ENCODE measurements at places on chromosomes 16 and 17.

DNA sequence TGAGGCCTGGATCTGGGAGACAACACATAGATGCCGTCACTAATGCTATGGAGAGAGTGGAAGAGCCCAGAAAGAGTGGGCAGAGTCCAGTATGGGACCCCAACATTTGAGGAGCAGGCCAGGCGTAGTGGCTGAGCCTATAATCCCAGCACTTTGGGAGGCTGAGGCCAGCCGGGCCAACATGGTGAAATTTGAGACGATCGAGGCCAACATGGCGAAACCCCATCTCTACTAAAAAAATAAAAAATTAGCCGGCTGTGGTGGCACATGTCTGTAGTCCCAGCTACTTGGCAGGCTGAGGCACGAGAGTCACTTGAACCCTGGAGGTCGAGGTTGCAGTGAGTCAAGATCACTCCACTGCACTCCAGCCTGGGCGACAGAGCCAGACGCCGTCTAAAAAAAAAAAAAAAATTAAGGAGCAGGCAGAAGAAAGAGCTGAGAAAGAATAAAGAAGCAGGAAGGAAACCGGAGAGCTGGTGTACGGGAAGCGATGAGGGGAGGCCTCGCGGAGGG is 6.0 kb upstream of the DNAI2 start:
- no peak for DNase-seq

- DNase-seq = no peak
Measured at GRCh38 chr17:2084036-2084765, 29.3 kb downstream of the HIC1 start.

DNA sequence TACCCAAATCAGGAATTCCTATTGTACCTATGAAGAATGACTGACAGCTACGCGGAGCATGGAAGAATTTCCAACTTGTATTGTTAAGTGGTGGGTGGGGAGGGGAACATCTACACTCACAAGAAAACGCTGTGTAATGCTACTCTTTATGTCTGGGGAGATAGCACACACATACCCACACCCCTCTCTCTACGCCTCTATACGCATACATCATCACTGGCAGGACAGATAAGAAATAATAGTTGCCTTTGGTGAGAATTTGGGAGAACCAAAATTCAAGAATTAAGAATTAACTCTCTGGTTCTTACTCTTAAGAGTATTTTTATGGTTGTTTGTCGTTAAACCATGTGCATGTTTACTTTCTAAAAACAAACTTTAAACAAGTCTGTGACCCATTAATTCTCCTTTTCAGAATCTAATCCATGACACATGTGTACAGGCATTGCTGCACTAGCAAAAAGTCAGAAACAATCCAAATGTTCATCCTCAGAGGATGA is 33.9 kb downstream of the CREBBP start:
- no peak for DNase-seq

GRCh38 chr16:49788986-49789385 is 66.9 kb downstream of the ZNF423 start:
- DNase-seq = no peak

- DNase-seq = no peak
Measured at GRCh38 chr16:794853-795466, 5.6 kb downstream of the GNG13 start.

- no peak for DNase-seq
Measured at GRCh38 chr16:20931066-20931600, 30.6 kb downstream of the LYRM1 start.

GRCh38 chr17:42340691-42341127 is 47.5 kb downstream of the STAT3 start:
- no peak for DNase-seq

GRCh38 chr16:65415460-65415859 is 293.6 kb upstream of the CDH11 start:
- DNase-seq = no peak

DNA sequence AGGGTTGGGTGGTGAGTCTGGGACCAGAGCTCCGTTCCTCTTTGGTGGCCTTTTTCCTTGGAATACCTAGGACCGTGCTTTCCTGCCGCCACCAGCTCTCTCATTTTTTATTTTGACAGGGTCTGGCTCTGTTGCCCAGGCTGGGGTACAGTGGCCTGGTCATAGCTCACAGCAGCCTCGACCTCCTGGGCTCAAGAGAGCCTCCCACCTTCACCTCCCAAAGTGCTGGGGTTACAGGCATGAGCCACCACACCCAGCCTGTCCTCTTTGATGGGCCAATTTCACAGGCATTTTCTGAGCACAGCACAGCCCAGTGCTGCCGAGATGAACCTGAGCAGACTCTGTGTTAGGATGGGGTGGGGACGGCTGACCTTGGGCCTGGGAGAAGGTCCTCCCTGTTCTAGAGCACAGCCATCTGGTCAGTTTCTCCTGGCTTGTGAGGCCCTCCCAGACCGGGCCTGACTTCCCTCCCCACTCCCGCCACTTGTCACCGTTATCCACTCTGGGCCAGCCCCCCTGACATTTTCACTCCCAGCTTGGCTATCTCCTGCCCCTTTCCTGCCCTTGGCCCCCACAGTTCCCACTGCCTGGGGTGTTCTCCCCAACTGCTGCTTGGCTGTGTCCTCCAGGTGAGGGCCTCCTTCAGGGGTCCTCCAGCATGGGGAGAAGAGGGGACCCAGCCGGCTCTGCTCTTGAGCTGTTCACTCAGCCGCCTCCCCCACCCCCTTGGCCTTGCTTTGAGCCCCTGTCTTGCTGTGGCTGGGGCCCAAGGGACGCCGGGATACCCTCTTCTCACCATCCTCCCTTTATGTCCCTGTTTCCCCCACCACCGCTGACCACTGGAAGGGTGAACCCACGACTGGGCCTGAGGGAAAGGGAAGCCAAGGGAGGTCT is 5.0 kb downstream of the ADCY7 start:
- DNase-seq = no peak

DNA sequence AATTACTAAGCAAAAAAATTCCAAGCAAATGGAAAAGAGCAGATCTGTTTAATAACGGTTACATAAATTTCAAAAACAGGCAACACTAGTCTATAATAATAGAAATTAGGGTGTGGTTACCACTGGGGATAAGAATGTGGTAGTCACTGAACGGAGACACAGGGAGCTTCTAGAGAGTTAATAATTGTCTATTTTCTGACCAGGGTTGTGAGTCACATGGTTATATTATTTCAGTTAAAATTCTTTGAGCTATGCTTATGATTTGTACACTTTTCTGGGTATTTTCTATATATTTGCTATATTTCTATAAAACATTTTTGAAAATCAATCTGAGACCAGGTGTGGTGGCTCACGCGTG is 433.9 kb upstream of the MAF start:
- DNase-seq = no peak

DNA sequence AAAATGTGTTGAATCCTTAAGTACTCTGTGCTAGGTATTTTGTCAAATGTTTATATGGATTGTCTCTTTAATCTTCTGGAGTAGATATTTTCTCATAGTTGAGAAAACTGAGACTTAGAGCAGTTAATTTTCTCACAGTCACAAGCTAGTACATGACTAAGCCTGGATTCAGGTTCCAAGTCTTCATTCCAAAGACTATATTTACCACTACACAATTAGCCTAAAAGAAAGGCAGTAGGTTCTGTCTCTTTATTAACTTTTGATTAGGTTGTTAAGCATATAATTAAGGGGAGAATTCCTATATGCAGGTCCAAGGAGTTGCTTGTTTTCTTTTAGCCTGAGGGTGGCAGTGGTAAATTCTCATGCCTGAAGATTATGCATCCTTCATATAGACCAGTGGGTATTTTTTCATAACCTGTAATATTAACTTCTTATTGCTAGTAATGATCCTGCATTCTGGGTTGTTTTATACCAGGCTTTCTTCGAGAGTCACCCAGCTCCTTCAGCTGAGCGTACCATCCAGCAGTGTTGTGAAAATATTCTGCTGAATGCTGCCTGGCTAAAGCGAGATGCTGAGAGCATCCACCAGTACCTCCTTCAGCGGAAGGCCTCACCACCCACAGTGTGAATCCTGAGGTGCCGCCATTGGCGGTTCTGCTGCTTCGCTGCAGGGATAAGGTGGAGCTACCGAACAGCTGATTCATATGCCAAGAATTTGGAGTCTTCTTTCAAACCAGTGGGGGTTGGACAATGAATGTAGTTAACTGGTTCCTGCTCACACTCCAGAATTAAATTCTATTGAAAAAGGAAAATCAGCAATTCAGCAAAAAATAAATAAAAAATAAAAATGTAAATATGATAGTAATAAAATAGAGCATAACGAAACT is 28.2 kb upstream of the KPNB1 start:
- no peak for DNase-seq

DNA sequence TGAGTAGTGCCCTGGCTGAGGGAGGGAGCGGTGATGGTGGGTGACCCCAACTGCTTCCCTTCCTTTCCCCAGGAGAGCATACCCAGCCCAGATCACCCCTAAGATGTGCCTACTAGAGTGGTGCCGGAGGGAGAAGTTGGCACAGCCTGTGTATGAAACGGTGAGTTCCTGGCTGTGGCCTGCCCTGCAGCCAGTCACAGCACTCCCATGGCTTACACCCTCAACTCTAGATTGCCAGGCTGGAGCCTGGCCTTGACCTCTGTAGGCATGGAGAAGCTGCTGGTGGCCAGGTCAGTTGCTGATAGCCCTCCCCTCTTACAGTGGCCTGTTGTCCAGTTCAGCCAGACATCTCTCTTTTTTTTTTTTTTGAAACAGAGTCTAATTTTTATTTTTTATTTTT is 8.6 kb upstream of the NFATC3 start:
- DNase-seq = no peak

DNA sequence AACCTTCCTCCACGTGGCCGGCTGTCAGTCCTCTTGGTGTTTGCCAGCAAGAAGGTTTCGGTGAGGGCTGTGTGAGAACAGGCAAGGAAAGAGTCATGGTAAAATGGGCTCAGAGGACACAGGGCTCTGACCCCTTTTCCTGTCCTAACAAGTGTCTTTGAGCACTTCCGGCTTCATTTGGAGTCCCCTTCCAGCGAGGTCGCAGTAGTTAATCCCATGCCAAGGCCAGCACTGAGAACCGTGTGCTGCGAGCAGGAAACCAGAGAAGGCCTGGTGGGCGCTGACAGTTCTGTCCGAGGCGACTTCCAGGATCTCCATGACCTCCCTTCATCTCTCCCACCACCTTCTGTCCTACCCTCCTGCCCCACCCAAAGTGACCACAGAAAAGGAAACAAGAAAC is 168.1 kb downstream of the ZFHX3 start:
- DNase-seq = no peak

DNA sequence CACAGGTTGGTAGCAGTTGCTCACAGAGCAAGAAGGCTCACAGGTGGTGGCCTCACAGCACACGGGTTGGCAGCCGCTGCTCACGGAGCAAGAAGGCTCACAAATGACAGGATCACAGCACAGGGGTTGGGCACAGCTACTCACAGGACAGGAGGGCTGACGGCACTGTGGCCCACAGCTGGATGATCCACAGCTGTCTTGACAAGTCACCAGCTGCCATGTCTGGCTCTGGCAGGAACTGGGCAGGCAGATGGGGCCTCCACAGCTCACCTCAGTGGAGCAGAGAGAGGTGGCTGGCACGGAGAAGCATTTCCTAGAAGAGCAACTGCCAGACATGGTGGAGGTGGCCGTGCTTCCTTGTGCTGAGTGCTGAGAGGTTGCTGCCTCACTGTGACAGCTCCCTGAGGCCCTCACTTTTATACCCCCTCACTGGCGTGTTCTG is at the start of gene KRTAP16-1:
Gene KRTAP16-1, minus strand, starts transcription at position 392 of the 442 bp plus-strand sequence. Its CDS starts 56 bp downstream, at position 336.
- DNase-seq = no peak

DNA sequence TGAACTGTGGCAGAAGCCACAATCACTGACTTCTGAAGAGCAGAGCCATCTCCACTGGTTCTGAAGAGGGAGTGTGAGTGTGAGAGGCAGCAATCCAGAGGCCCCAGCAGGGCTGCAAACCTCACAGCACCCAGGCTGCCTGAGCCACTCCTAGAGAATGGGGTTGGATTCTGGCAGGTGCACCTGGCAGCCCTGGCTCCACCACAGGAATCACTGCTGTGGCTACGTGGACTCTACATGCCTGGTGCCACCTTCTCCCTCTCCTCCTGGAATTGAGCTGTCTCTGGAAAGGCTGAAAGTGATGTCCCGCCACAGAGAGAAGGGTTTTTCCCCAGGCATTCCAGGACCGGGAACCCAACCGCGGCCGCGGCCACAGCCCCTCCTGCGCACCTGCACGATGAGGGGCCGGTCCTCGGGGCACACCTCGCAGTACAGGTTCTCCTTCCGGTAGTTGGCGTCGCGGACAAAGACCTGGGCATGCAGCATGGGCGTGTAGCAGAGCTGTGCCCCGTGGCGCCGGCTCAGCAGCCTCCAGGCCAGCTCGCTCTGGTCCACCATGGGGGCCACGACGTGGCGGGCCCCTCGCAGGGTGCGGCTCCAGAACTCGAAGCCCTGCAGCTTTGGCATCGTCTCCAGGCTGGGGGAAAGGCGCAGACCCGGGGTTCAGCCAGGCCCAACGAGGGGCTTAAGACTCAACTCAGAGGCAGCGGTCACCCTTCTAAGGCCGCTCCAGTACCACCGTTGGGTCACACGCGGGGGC is 991 bp downstream of the DUS1L start:
- DNase-seq = no peak

DNA sequence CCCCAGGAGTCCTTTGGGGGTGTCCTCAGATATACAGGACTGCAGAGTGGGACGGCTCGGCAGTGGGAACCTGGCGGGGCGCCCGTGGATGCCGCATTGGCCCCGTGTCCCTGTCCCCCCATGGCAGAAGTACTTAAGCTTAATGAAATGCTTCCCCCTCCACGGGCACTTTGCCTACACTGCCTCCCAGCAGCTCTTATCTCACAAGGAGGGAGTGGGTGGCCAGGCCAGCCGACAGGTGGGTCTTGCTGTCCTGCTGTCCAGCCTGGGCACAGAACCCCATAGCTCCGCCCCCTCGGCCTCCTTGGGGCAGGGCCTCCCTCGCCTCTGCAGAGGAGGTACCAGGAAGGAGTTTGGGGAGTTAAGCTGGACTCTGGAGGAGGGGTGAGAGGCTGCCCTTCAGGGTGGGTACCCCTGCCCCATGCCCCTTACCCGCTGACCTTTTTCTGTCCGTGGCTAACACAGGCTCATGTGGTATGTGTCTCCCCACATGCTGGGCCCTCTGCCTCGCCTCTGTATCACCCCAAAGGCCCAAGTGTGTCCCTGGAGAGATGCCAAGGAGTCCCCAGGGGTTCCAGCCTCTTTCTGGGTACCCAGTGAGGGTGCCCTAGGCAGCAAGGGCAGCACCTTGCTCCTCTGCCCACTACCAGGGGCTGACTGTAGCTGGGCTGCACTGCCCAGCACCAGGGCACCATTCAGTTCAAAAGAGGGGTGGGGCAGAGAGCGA is 8.7 kb downstream of the THRA start:
- no peak for DNase-seq

DNA sequence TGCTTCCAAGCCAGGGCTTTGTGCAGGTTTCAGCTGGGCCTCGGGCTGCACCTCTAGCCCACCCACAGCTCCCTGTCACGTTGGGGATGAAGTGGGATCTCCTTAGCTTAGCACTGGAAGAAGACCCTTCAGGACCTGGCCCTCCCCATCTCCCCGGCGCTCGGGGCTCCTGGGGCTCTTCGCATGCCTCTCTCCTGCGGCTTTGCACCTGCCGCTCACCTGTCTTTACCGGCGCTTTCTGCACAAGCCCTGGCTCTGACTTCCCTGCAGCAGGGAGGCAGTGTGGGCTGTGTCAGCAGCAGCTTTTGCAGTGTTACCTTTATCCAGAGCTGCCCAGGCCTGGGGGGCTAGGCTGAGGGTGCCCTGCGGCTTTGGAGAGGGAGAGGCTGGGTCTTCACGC is 52.3 kb downstream of the NT5M start:
- DNase-seq = no peak

All from MV-4-11 (cell line).